ENCODE measurements at places on chromosomes 12 and 14. TPM values are rescaled to one million over a fixed set of nuclear protein-coding genes. Genes with fewer than 3 reads are reported as not detected.

- DNase-seq, result no peak
These were observed 498.5 kb downstream of the TMEM117 start for GRCh38 chr12:44334347-44334746.

GRCh38 chr12:108021949-108022522, 107.1 kb upstream of the WSCD2 start:
- no peak for DNase-seq

DNA sequence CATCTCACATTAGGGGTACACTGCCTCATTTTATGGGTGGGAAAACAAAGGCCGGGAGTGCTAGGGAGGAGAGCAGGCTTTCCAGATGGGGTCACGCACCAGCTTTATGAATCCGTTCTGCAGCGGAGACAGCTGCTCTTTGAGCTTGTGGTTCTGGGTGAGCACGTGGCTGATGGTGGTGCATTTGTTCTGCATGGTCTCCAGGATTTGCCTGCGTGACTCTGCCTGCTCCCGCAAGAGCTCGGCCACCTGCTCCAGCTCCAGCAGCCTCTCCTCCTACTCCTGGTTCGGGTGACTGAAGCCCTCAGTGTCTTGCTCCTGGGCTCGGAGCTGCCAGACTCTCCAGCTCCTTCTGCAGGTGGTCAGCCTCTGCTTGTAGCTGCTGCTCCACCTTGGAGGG, 23.6 kb upstream of the BLTP3B start:
- no peak for DNase-seq

- DNase-seq, result no peak
These were observed 172.0 kb upstream of the VASH1 start for GRCh38 chr14:76589246-76589645.

The SLC10A1 gene
- 0.13 TPM for polyA plus RNA-seq

The CIROP gene
- polyA plus RNA-seq, result not detected
